ENCODE measurements at places on chromosomes 4 and X.

- DNase-seq = no peak
These were observed 3.7 kb upstream of the STIM2 start for GRCh38 chr4:26856906-26857277.

- DNase-seq = no peak
These were observed 136.0 kb downstream of the GABRB1 start for GRCh38 chr4:47167081-47168035.

GRCh38 chr4:34250562-34250961 lies 1993.8 kb downstream of the ARAP2 start:
- DNase-seq = no peak

- DNase-seq = no peak
These were observed 7.9 kb downstream of the COL25A1 start for GRCh38 chr4:109294468-109295020.

All from T-helper 9 cell (primary cell).